ENCODE measurements at places on chromosomes 12 and 14. TPM values are rescaled to one million over a fixed set of nuclear protein-coding genes. Genes with fewer than 3 reads are reported as not detected.

Gene CIPC
- 24.3 TPM for total RNA-seq

Gene LRFN5
- 0.12 TPM for total RNA-seq

Gene PMCH
- total RNA-seq: not detected

- DNase-seq: no peak
Observed at GRCh38 chr12:93174048-93174447, 203.7 kb upstream of the NUDT4 start.

DNA sequence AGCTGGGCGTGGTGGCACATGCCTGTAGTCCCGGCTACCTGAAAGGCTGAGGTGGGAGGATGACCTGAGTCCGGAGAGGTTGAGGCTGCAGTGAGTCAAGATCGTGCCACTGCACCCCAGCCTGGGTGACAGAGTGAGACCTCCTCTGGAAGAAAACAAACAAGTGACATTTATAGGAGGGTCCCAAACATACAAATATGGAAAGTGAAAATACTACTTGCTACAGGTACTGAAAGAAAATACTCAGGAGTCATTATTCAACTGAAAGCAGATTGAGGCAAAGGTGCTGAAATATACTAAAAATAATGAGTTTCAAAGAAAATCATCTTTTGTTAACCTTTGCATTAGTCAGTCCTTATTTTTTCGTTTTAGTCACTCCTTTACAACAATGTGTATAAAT is 53.5 kb downstream of the ETV6 start:
- no peak for DNase-seq

- DNase-seq: no peak
Observed at GRCh38 chr12:104063712-104064030, 660 bp upstream of the HCFC2 start.

DNA sequence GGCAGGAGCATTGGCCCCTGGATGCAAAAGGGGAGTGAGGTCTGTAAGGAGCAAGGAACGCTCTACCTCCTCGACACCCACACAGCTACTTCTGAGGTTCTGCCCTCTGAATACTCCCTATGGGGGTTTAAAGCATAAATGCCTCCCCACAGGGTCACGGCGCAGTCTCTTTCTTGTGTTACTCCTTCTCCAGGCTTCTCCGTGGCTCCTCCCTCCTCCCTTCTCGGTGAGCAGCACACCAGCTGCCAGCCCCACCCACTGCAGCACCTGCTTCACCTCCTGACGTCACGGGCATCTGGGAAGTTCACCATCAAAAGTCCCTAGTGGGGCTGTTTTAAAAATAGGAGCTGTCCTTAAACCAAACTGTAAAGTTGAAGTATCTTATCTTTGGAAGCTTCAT is 67.3 kb downstream of the SPTB start:
- DNase-seq: peak; percentile 43

DNA sequence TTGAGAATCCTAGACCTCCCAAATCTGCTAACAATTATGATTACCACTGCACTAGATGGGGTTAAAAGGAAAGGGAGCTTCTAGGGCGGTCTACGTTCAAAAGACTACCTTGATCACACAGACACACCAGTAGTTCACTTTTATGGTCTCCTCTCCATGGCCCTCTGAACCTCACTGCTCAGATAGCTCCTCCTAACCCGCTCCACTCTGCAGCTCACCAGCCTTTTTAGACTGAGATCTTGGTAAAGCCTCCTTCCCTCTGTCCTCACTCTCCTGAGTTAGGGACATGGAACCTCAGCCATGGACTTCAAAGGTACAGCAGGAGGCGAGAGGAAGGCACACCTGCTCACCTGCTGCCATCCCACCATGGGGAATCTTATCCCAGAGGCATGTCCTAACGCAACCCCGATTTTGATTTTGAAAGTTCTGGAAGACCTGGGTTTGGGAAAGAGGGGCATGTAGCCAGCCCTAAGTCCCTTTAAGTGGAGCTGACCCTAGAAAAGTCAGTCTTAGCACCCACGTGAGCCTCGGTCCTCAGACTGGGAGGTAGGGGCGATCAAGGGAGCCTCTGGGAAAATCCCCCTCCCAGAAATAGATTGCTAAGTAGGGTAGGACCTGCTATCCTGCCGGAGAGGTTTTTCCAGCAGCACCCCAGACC is 1.3 kb downstream of the ZNF219 start:
- DNase-seq: no peak

DNA sequence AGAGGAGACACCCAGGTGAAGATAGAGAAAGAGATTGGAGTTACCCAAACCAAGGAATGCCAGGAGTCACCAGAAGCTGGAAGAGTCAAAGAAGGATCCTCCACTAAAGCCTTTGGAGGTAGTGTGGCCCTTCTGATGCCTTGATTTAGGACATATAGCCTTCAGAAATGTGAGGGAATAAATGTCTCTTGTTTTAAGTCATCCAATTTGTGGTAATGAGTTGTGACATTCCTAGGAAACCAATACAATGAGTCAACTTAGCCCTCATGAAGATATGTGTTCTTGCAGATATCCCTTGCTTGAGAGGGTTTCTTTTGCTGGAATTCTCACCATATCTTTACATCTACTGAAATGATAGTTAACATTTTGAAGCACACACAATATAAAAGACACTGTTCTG is 58.8 kb downstream of the CCER1 start:
- no peak for DNase-seq

Data from neural progenitor cell (in vitro differentiated cells).